ENCODE measurements at places on chromosomes 3 and 15.

DNA sequence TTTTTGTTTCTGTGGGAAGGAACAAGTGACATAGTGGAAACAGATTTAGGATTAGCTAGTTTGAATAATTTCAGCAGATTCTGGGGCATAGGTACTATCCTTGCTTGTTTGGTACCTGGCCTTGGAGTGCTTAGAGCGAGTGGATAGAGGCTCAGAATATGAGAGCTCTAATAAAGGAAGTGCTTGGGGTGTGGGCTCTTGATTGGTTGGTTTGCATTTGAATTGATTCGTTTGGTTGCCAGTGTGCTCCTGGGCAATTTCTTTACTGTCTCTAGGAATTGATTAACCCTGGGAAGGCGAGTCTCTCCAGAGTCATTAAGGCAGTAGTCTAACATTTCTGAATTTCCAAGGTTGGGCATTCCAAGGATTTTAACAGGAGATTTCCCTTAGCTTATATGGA lies 98.0 kb downstream of the DTWD1 start:
- no peak for DNase-seq

DNA sequence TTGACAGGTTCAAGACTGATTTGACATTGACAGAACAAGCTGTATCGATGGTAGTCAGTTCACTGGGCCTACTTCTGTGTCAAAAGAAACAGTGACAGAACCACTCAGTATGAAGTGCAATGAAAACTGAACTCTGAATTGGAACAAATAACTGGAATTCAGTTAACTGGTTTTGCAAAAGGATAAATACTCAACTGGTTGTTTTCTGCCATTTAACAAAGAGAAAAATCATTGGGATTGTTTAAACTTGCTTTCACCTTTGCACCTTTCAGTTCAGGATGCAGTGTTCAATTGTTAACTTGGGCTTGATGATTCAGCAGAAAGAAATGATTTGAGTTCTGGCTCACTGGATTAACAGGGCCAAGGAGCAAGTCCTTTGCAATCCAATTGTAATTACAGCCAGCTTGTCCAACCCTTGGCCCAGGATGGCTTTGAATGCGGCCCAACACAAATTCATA lies 4.9 kb downstream of the BTD start:
- DNase-seq, result no peak

- no peak for DNase-seq
Measured at GRCh38 chr3:160114355-160114995, 110.7 kb upstream of the C3orf80 start.

DNA sequence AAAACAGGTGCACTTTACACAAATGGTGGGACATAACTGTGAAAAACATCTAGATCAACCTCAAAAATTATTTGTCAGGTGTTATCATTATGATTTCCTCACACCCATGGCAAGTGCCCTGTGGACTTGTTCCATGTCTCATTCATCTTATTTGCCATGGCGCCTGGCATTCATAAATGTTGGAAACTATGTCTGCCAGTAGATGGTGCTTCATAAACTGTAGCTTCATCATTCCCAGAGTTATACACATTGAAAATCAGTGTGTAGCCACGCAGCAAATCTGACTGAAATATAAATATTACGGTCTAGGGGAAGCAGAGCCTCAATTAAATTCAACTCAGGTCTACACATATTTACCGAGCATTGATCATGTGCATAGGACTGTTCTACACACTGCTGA lies 90.7 kb downstream of the IMPG2 start:
- no peak for DNase-seq

DNA sequence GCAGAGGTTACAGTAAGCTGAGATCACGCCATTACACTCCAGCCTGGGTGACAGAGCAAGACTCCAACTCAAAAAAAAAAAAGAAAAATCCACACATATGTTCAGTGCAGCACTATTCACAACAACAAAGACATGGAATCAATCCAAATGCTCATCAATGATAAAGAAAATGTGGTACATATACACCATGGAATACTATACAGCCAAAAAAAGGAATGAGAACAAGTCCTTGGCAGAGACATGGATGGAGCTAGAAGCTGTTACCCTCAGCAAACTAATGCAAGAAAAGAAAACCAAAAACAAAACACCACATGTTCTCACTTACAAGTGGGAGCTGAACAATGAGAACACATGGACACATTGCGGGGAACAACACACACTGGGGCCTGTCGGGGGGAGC lies 25.5 kb downstream of the PYGO1 start:
- DNase-seq, result no peak

DNA sequence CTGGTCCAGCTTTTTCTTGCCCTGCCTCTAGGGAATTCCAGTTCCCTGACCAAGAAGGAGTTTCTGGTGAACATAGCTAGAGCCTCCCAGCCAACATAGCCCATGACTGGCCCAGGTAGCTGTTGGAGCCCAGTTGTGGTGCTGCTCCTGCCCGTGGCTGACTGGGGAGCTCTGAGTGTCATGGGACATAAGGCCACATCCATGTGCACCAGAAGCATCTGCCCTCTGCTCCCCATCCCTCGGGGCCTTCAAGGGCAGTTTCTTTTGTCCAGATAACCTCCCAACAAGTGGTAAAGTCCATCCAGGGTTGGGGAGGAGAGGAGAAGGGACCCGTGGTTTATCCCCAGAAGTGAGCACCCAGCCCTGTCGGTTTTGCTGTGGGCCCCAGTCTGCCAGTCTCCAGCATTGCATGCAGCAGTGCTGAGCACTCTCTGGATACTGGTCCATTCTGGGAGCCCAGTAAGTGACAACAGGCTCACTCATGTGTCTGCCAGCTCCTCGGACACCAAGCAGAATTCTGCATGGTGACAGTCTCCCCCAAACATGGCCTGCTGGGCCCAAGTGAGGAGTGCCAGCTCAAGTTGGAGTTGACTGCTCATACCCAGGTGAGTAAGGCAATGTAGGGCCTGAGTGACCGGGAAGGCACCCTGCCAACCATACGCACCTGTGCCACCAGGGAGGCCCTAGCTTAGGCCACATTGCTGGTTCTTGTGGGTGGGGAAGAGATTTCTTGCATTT lies 28.8 kb downstream of the ACAA1 start:
- no peak for DNase-seq

DNA sequence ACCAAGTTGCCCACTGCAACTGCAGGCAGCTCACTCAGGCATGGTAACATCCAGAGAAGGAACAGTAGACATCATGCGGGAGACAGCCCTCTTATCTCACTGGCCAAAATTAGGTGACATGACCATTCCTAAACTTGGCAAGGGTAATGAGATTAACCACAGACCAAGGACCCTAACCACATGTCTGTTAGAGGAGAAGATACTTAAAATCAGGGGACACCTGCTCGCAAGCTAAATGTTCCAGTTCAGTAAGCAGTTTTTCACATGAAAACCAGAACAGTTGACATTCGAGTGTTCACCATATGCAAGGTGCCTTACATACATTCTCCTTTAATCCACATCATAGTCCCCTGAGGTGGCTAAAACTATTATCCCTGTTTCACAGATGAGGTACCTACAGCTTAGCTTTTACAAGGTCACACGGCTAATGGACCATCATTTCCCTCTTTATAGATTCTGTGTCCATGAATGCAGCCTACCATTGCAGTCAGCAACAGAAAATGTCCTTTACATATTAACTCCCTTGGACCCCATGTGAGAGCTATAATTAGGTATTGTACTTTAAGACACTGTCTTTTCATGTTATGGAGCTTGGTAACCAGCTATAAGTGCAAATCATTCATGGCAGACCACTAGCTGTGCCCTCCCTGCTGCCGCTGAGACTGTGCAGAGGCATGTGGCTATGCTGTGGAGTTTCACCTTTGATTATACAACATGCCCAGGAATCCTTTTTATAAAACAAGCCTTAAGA lies 154.1 kb downstream of the LIPC start:
- DNase-seq, result no peak

GRCh38 chr3:153619268-153619667 lies 457.2 kb downstream of the RAP2B start:
- DNase-seq, result no peak

GRCh38 chr3:36558961-36559360 lies 178.7 kb downstream of the STAC start:
- no peak for DNase-seq

- DNase-seq, result peak; percentile 78
Measured at GRCh38 chr15:100713163-100713867, 110.9 kb downstream of the ASB7 start.

- no peak for DNase-seq
Measured at GRCh38 chr3:108300103-108300849, 3.9 kb downstream of the HHLA2 start.

GRCh38 chr3:157073810-157074209 lies 86.1 kb downstream of the CCNL1 start:
- DNase-seq, result peak; percentile 86

GRCh38 chr15:40582726-40583246 lies 11.3 kb upstream of the KNL1 start:
- DNase-seq, result no peak

DNA sequence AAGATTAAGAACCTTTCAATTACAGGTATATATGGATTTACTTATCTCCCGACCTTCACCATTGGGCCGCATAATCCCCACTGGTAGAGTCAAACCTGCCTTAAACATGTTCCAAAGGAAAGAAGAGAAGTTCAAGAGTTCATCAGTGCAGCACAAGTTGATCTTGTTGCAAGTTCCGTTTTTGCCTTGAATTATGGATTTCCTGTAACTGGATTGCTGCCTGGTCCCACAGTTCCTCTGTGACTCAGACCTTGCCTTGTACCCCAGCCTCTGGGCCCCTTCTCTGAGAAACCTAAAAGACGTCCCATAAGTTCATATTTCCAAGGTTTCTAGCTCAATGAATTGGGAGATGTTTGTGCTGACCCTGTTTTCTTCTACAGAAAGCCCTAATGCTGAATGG lies 112.5 kb upstream of the THBS1 start:
- DNase-seq, result no peak

GRCh38 chr15:100570735-100571313 lies 31.2 kb downstream of the LINS1 start:
- no peak for DNase-seq

DNA sequence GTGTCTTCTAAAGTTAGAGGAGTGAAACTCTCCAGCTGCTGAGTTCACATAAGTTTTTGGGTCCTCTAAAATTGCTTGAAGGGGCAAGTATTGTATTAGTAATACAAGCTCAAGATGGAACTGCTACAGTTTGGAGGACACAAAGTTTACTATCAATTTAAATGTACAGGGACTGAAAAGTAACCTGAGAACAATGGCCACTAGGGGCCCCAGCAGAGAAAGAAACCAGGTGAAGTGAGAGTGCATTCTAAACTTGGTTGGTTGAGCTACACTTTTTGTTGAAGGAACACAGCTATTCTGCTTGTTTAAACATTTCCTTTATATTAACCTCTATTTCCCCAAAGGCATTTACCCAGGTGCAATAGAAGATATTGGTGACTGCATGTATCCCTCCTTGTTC lies 755.5 kb downstream of the GBE1 start:
- DNase-seq, result no peak

GRCh38 chr3:122322095-122323075 lies 2.7 kb upstream of the CSTA start:
- DNase-seq, result no peak

DNA sequence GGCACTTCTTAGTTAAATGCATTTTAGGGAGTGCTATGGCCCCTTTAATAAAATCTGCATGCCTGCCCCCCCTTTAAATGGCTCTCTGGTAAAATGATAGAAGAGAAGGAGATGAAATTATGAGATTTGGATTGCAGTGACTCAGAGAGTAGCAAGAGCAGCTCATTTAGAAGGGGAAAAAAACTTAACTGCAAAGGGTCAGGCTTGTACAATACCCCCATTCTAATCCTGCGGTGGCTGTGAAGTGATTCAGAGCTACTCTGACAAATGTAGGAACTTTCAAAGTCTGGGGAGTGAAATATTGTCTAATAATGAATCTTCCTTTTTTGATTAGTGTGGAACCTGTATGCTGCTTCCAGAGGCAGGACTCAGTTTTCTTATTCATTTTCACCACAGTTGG lies 44.1 kb upstream of the TBC1D23 start:
- DNase-seq, result peak; percentile 37

DNA sequence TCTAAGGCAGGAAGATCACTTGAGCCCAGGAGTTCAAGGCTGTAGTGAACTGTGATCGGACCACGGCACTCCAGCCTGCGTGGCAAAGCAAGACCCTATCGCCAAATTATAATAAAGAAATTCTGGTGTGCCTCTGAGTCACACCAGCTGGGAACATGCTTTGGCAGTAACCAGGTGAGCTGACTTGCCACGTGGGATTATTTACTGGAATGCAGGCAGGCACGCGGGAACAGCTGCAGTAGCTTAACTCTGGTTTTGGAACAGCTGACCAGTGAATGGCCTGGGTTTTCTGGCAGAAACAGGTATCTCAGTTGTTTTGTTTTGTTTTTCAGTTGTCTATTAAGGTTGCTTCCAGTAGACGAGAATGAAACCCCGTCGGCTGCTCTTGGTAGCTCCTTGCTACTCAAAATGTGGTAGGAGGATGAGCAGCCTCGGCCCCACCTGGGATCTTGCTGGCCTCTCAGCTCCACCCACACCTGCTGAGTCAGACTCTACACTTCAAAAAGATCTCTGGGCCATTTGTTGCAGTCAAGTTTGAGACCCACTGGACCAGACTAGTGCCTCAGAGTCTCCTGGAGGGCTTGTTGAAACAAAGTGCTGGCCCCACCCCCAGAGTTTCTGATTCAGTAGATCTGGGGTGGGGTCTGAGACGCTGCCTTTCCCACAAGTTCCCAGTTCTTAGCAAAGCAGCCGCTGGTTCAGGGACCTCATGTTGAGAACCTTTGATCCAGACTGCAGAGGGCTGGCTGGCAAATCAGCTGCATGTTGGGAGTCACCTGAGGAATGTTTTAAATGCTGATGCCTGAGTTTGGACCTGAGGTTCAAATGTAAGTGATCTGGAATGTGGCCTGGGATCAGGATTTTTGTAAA lies 26.6 kb downstream of the IDH2 start:
- no peak for DNase-seq

Data from mesenchymal stem cell (in vitro differentiated cells and primary cell).